WTC11 (cell line): ENCODE measurements at places on chromosomes 2 and 18.

GRCh38 chr2:212794471-212794870, 255.9 kb upstream of the ERBB4 start:
- DNase-seq: no peak

DNA sequence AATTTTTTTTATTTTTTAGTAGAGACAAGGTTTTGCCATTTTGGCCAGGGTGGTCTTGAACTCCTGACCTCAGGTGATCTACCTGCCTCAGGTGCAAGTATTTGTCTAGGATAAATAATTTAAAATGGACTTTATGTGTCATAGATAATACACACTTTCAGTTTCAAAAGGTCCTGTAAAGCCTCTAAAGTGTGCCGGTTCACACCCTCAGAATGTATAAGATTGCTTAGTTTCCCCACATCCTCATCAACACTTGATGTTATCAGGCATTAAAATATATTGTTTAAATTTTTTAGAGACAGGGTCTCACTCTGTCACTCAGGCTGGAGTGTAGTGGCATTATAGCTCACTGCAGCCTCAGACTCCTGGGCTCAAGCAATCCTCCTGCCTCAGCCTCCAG, 170.5 kb downstream of the ANKRD44 start:
- DNase-seq: no peak

- DNase-seq: no peak
Observed at GRCh38 chr2:85283641-85284040, 44.1 kb downstream of the TGOLN2 start.

- no peak for DNase-seq
Observed at GRCh38 chr2:203886661-203887151, 19.1 kb downstream of the CTLA4 start.

DNA sequence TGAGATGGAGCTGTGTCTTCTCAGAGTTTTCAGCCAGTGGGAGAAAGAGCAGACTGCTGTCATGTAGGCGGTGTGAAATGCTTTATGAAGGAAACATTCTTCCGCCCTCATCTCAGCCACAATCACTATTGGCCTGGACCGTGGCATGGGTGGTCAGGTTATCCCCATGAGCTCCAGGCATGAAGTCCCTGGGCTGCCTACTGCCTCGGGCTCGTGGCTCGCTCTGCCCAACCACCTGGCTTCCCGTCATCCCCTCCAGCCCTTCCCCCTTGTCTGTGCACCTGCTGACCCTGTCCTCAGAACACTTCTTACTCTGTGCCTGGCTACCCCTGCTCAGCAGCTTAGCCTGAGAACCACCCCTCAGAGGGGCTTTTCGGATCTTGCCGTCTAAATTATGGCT, 15.5 kb downstream of the COLEC11 start:
- DNase-seq: no peak

GRCh38 chr18:61348230-61348629, 15.0 kb downstream of the CDH20 start:
- no peak for DNase-seq

DNA sequence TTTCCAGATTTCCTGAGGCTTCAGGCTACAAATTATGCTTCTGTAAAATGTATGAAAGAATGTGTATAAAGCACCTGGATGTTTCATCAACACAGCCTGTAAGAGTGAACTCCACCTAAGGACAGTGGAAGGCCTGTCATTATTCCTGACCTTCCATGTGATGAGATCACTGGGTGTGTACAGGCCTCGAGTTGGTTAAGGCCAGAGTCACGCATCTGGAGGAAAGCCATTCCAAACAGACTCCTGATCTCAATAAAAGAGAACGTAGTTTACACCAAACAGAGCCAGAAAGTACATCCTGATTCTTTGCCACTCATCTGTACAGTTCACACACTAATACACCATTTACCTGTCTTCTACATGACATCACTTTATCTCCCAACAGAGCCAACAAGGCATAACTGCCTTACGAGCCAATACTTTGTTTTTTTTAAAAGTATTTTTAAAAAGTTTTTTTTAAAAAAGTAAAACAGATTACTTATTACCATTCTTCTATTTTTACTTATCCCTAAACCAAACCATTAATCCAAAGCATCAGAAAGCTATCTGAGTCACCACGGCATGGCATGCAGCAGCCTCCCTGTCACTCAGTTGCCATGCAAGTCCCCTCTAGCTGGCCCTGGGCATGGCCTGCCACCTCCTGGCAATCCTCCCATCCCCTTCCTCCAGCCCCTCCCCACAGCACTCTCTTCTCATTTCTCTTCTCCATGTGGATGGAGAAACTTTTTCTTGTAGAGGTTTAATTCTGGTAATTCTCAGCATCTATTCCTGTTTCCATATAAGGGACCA, 78.8 kb upstream of the TFCP2L1 start:
- DNase-seq: no peak

DNA sequence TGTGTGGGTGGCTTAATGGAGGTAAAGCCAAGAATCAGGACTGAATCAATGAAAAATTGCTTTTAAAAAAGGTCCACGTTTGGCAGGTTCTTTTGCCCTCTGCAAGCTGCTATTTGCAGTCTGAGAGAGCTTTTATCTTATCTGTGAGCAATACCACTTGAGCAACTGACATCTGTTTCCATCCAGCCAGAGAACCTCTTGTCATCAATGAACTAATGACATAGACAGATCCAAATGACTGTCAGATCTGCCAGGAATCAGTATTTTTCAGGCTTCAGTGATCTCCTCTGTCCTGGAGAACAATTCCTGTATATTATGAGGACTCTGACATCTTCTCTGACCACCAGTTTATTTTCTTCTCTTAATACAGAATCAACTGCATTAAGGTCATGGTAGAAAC, 608.1 kb downstream of the LRP1B start:
- DNase-seq: no peak

DNA sequence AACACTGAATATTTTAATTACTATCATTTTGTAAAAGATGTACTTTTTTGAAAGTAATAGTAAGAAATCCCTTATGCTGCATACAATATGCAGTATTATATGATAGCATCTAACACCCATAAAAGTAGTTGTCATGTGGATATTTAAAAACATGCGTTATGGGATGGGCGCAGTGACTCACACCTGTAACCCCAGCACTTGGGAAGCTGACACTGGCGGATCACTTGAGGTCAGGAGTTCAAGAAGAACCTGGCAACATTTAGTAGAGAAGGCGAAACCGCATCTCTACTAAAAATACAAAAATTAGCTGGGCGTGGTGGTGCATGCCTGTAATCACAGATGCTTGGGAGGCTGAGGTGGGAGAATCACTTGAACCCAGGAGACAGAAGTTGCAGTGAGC, 88.9 kb downstream of the FEZ2 start:
- no peak for DNase-seq

DNA sequence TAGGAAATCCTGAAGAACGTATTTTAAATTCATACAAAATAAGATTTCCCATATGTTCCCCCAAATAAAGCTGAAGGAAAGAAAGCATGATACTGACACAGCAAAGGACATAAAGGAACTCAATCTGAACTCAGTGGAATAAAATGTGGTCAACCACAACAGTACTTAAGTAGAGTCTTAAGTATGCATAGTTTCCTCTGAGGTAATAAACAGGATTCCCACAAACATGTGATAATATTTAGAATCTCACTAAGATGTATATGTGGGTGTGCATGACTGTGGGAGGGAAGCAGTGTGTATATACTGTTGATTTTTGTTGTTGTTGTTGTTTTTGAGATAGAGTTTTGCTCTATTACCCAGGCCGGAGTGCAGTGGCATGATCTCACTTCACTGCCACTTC, 69.3 kb downstream of the NOL10 start:
- DNase-seq: no peak

DNA sequence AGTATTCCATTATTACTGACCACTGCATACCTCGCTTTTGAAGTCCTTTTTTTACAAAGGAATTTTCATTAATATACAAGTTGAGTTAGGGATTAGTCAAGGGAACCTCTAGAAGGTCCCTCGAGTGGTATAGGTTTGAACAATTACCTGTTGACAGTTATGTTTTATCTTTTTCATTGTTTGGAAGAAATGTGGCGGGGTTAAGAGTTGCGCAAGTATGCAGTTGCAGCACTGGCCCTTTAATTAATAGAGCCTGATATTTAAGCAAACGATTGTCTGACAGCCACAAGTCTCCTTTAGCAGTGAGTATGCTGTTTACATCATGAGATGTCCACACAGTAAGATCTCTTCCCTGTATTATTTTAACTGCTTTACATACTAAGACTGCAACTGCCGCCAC, 24.3 kb downstream of the KYNU start:
- no peak for DNase-seq

DNA sequence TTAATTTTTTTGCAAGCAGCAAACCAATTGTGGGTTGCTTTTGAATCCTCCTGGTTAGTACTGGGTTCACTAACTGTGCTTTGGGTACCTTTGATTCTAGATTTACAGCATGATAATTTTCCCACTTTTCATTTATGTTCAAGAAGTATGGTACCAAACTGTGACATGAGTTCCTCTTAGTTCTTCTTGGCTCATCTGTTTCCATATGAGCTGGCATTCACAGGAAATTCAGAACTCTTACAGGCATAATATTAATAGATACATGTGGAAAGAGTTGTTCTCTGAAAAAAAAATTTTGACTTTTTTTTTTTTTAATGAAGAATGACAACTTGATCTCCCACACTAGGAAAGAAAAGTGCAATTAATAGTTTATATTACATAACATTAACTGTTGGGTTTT, 59.4 kb downstream of the FMNL2 start:
- no peak for DNase-seq

DNA sequence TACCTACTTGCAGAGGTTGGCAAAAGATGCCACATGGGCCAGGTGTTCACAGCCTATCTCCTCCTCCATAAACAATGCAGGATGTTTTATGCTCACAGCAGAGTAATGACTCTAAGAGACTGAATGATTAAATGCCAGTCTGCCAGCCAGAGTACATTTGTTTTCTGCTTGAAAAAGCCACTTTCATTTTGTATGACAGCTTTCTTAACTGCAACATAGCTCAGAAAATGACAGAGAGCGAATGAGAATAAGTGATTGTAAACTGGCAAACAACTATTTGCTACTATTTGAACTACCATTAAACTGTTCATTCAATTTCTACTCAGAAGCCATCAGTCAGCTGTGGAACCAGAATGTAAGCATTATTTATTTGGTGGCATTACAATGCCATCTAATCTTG, 50.6 kb upstream of the DCC start:
- DNase-seq: no peak
